ENCODE measurements at places on chromosomes 1 and 21.

DNA sequence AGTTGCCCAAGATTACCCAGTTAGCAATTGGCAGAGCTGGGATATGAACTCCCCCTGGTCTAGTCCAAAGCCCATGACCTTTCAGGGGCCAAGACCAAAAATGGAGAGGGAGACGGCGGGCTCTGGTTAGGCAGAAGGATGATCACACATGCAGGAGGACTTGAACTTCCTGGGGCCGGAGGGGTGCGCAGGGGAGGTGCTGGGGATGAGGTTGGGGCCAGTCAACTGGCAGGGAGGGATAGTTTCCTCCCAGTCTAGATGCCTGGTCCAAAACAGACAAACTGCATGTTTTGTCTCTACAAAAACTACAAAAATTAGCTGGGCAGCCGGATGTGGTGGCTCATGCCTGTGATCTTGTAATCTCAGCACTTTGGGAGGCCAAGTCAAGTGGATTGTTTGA, 78.1 kb downstream of the NKAIN1 start:
- DNase-seq, result no peak

DNA sequence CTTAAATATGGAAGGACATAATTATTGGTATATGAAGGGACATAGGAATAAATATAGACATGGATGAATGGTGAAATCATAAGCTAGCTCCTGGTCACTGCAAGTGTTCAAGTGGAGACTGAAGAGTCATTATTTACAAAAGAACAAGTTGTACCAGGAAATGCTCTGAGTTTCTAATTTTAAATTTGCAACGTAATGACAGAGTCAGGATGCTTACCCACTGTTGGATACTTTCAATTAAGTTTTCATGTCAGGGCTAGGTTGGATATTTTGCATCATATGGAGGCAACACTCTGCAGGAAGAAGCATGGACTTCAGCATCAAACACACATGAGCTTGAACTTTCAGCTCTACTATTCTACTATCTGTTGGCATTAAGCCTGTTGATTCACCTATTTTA, 499.6 kb upstream of the C1orf87 start:
- DNase-seq, result no peak

- DNase-seq, result no peak
Observed at GRCh38 chr1:160626509-160627342, 20.1 kb downstream of the SLAMF1 start.

DNA sequence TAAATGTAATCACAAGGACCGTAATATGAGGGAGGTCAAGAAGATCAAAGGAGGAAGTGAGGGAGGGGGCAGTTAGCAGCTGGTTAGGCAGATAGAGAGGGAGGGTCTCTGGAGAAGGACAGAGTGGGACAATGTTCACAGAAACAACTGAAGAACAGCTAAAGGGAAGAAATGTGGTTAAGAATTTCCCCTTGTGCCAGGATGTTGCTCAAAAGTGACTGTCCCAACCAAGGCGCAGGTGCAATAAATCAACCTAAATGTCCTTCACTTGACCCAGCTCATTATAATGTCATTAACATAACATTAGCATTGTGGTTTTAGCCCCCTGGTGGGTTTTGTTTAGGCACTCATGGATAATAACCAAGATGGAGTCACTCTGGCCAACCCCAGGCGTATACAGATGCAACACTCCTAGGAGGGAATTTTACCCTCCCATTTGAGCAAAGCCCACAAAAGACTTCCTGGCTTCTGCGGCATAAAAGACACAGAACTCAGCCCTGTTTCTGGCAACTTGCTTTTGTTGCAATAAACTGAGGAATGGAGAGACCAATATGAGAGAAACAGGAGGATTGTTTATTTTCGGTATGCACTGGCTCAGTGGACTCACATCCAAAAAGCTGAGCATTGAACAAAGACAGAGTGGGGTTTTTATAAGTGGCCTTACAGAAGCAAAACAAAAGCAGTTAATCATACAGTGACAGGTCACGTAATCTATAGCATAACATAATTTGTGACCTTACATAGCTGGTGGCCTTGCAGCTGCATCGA, 7.3 kb upstream of the CA6 start:
- DNase-seq, result no peak

DNA sequence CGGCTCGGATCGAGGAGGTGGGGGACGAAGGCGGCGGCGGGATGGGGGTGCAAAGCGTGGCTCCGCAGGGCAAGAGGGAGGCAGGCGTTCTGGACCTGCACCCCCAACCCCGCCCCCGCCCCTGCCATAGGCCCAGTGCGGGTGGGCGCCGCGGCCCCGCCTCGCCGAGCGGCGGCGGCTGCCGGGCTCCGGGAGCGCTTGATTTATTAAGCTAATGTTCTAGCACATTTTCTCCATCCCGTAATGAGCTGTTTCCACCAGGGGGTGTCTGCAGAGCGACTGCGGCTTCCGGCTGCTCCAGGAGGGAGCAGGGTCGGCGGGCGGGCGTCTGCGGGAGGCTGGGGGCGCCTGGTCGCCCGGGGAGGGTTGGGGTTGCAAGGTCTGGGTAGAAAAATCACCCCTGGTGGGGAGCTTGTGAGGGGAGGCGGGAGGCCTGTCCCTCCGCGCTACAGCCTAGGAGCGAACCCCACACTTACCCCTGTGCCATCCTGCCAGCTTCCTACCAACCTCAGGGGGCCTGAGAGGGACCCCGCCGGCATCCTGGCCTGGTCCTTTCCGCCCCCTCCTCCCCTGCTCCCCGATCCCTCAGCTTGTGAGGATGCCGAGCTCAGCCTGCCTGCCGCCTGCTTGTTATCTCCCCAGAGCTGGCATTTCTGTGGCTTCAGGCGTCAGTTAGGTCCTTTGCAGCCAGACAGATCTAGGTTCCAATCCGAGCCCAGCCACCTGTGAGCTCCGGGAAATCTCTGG, 48.5 kb upstream of the ACOT11 start:
- no peak for DNase-seq

GRCh38 chr1:98296681-98297080, 364.8 kb upstream of the SNX7 start:
- DNase-seq, result no peak
